Activated naive CD8-positive, alpha-beta T cell treated with anti-CD3 and anti-CD28 coated beads, Interleukin-2, amount 10 ng/mL, durations not matched to agents 7 days and 5 days (primary cell): ENCODE measurements at places on chromosomes 13 and 19. TPM values are rescaled to one million over a fixed set of nuclear protein-coding genes. Genes with fewer than 3 reads are reported as not detected.

DNA sequence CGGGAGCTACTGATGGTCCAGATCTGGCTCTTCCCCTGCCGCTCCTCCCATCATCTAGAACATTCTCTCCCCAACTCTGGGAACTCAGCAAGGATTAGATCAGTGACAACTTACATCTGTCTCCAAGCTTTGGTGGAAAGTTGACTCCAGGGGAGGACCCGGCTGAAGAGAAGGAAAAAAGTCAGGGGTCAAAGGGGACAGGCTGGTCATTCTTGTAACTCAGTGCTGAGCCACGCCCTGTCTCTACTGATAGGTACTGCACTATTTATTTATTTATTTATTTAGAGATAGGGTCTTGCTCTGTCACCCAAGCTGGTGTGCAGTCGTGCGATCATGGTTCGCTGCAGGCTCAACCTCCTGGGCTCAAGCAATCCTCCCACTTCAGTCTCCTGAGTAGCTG lies 14.3 kb downstream of the PLEKHA4 start:
- H3K4me3 ChIP-seq: no peak overlapping the region
- no peaks in the 10 kb centered on the region for H3K36me3 ChIP-seq
- DNase-seq: no peak
- peaks cover 2% of the 10 kb centered on the region for H3K4me1 ChIP-seq
- H3K27me3 ChIP-seq: peaks cover 2% of the 10 kb centered on the region

GRCh38 chr19:41670755-41671154 lies 17.3 kb downstream of the CEACAM7 start:
- H3K27me3 ChIP-seq: peaks cover 21% of the 10 kb centered on the region
- no peak overlapping the region for H3K27ac ChIP-seq
- no peaks in the 10 kb centered on the region for H3K36me3 ChIP-seq
- no peaks in the 10 kb centered on the region for H3K4me1 ChIP-seq
- DNase-seq: no peak

Gene GPR4
- not detected for total RNA-seq

Gene ARHGAP45
- 576 TPM for total RNA-seq

Gene RLN3
- total RNA-seq: not detected
